ENCODE measurements at places on chromosomes 1 and 21.

- DNase-seq, result no peak
These were observed 43.0 kb downstream of the TMEM53 start for GRCh38 chr1:44631333-44631646.

GRCh38 chr1:40978886-40979240, 633 bp upstream of the CTPS1 start:
- no peak for DNase-seq

- DNase-seq, result no peak
These were observed 26.2 kb downstream of the KIF1B start for GRCh38 chr1:10236405-10237156.

DNA sequence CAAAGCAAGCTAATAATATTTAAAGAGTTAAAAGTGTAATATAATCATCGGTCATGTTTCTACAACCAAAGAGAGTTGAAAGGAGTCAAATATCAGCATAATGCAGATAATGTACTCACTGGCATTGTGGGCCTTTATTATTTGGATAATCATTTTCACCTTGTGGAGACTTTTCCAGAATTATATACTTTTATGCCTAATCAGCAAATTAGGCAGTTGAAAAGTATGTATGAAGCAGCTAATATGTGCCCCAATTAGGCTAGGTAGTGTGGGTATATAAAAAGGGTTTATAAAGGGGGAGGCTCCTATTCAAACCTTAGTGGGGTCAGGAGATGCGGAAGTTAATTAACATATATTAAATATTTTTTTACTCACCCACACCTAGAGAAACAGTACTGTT, 102.8 kb upstream of the HNRNPU start:
- DNase-seq, result no peak

DNA sequence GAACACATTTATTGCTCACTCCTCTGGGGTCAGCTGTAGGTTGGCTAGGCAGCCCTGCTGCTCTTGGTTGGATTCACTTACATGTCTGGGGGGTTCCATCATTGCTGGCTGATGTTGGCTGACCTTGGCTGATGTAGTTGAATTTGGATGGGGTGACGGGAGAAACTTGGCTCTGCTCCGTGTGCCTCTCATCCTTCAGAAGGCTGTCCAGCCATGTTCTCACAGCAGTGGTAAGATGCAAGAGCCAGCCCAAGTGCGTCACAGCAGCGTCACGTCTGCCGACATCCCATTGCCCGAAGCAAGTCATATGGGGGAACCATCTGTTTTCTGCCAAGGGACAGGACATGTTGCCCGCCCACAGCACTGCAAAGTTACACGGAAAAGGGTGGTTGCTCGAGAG, 613.5 kb downstream of the MATN1 start:
- no peak for DNase-seq

GRCh38 chr21:44684483-44684882, 2.5 kb upstream of the KRTAP12-1 start:
- DNase-seq, result no peak

DNA sequence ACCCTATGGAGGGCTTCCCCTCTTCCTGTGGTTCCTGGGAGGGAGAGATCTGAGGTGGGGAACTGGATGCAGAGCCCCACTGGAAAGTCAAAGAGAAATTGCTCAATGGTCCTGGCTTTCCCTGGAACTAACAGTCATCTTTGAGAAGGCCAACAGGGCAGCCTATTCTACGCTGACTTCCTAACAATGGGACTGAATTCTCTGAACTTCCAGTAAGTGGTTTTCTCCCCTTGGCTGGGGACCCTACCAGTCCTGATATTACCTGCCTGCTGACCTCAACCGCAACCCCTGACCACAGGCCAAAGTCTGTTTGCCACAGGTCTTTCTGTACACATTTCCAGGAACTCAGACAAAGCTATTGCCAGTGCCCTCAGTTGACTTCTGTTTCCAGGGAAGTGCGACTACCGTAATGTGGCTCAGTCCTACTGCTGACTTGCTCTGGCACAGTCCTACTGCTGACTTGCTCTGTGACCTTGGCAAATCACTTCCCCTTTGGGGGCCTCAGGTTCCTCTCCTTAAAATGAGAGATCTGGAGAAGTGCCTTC, 55.3 kb downstream of the C8B start:
- DNase-seq, result no peak

- DNase-seq, result peak; percentile 62
These were observed 1.5 kb downstream of the PLK3 start for GRCh38 chr1:44801491-44802305.

DNA sequence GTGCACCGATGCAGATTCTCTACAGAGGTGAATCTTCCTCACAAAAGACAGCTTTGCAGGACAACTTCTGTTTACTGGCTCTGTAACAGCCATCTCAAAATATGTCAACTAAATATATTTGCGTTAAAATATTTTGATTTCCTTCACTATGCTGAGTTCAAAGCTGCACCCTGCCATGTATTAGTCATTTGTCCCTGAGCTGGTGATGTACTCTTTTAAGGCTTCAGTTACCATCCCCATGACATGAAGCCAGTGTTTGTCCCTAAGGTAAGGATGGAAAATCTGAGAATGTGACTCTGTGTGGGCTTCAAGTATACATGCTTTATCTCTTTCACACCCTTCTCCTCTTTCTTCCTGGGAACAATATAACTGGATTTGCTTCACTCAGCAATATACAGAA, 70.2 kb upstream of the BTG3 start:
- no peak for DNase-seq

DNA sequence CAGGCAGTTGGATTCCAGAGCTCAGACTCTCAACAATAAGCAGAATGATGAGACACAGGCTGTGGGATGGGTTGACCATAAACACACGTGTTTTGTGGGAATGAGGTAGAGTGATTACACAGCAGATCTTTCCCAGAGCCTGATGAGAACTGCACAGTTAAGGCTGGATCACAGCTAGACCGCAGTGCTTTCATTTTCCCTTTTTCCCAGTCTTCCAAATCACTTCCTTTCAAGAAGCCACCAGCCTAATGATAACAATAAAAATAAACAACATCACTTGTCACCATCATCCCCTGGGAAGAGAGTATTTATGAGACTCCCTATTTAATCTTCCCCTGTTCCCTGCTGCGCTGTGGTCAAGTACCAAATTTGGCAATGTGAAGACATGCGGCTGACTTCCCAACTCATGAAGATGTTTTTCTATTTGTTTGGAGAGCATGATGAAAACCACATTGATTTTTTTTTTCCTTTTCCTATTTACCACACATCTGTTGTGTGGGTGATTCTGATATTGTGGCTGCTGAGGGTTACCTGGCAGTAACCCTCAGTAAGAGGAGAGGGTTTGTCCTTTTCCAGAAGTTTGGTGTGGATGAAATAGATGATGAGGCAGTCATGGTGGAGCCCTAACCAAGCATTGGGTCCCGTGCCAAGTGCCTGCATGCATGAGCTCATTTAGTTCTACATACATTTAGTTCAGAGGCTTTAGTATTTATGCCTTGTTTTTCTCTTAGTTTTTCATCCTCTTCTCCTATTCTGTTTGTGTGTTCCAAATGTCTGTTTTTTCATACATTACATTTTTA, 248.9 kb upstream of the HOOK1 start:
- DNase-seq, result no peak

GRCh38 chr1:15328351-15329103, 81.2 kb upstream of the EFHD2 start:
- DNase-seq, result no peak

DNA sequence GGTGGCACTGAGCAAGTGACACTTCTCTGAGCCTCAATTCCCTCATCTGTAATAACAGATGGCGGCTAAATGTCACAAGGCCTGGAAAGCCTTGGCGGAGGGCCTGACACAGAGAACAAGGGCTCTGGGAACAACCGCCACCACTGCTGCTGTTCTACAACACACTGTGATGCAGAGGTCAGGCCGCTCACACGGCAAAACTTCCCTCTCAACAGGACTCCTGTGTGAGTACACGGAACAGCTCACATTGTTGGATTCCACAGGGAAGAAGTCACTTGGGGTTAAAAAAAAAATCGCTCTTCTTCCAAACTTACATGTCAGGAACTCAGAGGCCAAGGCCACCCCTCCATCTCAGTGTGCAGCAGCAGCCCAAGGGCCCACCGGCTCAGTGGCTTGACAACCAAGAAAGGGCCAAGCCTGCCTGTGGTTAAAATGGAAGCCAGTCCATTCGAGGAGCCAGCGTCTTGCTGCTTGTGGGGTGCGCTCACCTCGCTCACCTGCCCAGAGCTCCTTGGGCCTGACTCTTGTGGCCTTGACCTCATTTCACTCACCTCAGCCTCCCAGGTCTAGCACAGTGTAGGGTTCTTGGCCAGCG, 101.1 kb downstream of the RAVER2 start:
- no peak for DNase-seq

GRCh38 chr21:41966041-41966833, 12.4 kb upstream of the C2CD2 start:
- no peak for DNase-seq

DNA sequence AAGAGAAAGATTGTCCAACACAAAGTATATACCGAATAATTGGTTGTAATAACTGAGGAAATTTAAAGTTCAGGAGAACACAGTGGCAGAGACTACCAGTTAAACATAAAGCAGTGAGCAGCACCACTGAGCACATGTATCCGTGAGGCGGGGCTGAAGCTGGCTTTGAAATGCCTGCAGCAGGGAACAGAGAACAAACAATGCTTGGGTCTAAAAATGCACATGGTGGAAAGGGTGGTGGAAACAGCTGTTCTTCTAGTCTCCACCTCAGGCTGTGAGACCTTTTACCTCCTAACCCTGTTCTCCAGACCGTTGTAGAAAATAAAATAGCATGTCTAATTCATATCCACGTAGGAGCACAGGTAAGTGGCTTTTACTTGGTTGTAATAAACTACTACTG, 7.7 kb upstream of the GNG4 start:
- no peak for DNase-seq

GRCh38 chr1:98351561-98351960, 310.0 kb upstream of the SNX7 start:
- DNase-seq, result no peak

DNA sequence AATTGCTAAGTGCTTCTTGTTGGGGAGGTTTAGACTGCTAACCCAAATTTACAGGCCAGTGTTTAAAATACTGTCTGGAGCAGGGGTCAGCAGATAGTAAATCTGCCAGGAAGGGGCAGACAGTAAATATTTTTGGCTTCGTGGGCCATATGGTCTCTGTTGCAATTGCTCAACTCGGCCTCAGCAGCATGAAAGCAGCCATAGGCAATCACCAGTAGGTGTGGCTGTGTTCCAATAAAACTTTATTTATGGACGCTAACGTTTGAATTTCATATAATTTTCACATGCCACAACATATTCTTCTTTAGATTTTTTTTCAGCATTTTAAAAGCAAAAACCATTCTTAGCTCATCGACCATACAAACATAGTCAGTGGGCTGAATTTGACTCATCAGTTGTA, 172.7 kb downstream of the BRINP2 start:
- no peak for DNase-seq

GRCh38 chr1:212215910-212216309, 69.3 kb upstream of the PPP2R5A start:
- DNase-seq, result no peak

DNA sequence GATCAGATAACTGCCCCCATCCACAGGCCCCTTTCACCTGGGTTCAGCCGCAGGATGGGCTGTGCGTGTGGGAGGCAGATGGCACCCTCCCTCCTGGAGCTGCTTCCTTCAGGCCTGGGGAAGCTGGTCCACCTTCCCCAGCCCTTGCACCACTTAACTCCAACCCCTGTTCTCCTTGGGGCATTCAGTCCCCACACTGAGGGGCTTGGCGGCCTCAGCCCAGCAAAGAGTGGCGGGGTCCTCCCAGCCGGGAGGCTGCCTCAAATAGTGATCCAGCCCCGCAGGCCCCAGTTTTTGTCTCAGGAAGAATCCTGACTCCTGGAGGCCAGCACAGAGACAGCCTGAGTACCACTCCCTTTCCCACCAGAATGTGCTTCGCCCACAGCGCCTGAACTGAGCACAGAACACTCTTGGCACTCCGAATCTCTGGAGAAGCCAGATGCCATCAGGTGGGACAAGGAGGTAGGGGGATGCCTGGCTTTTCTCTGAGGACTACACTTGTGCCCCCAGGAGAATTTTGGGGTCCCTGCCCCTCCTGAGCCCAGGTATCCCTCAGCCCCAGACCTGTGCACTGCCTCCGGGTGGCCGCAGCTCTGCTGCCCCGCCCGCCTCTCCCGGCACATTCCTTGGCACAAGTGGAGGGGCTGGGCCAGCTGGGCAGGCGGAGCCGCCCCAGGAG, 936 bp downstream of the PAQR6 start:
- peak; percentile 11 for DNase-seq

- DNase-seq, result no peak
These were observed 306.9 kb downstream of the ASTN1 start for GRCh38 chr1:176857632-176858031.

DNA sequence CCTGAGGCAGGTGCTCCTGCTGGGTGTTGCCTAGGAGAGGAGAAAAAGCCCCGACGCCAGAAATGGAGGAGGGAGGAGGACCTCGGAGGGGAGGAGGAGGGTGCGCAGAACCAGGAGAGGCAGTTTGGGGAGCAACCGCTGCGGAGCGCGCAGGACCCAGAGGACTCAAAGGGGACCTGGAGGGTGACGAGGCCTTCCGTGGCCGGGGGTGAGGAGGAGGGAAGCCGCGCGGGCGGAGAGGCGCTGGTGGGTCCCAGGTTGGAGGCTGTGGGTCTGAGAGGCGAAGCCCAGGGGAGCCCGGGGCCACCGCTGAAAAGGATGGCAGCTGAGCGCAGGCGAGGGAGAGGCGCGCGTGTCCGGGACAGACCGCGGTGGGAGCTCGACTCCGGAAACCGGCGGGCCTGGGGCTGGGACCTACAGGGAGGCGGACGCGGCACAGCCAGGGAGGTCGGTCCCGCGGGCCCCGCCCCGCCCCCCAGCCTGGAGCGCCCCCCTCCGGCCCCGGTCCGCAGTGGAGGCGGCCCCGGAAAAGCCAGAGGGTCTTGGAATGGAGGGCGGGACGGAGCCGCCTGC, 15.1 kb downstream of the RNF223 start:
- DNase-seq, result peak; percentile 62

Measured in RPMI8226 (cell line).